Cardiac septum (tissue), 1 donor: ENCODE measurements at places on chromosomes 3 and 15. TPM values are rescaled to one million over a fixed set of nuclear protein-coding genes. Genes with fewer than 3 reads are reported as not detected.
A peak's percentile ranks its signal among the peaks of the same experiment; 100 is the strongest.

GRCh38 chr3:82053236-82053635, 291.8 kb upstream of the GBE1 start:
- no peak for DNase-seq

- DNase-seq, result no peak
Measured at GRCh38 chr15:84727429-84727828, 11.5 kb upstream of the SEC11A start.

DNA sequence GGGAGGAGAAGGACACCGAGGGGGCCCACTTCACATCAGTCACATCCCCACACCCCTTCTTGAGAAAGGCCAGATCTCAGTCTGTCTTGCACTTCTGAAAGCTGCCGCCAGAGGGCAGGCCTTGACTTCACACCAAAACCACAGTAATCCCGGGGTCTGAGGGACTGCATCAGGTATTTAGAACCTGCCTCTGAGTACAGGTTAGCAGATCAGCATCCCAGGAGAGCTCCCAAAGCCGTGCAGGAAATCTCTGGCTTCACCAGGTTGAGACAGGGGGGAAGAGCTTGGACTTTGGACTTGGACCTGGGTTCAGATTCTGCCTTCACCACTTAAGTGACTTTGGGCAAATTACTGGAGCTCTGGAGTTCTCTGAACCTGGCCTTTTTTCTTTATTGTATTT, 50.3 kb downstream of the LHFPL4 start:
- no peak for DNase-seq

DNA sequence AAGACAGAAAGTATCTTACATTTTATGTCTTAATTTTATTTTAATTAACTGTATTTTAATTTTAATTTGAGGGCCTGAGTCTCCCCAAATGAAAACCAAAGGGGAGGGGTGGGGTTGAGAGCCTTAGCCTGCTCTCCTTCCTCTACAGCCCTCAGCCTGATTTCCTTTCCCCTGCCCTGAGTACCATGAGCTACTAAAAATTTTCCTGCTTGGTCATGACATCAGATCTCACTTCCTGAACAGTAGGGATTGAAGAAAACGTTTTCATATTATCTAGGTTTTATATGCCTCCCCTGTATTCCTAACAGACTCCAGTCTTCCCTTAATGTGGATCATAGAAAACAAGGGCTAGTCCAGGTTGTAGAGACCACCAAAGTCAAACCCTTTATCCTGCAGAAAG, 133.9 kb downstream of the MYLK start:
- no peak for DNase-seq

- DNase-seq, result no peak
Measured at GRCh38 chr3:30302027-30302426, 304.4 kb upstream of the TGFBR2 start.

- no peak for DNase-seq
Measured at GRCh38 chr3:170352936-170353335, 4.6 kb upstream of the SKIL start.

GRCh38 chr3:112306825-112307224, 12.8 kb upstream of the SLC9C1 start:
- no peak for DNase-seq

DNA sequence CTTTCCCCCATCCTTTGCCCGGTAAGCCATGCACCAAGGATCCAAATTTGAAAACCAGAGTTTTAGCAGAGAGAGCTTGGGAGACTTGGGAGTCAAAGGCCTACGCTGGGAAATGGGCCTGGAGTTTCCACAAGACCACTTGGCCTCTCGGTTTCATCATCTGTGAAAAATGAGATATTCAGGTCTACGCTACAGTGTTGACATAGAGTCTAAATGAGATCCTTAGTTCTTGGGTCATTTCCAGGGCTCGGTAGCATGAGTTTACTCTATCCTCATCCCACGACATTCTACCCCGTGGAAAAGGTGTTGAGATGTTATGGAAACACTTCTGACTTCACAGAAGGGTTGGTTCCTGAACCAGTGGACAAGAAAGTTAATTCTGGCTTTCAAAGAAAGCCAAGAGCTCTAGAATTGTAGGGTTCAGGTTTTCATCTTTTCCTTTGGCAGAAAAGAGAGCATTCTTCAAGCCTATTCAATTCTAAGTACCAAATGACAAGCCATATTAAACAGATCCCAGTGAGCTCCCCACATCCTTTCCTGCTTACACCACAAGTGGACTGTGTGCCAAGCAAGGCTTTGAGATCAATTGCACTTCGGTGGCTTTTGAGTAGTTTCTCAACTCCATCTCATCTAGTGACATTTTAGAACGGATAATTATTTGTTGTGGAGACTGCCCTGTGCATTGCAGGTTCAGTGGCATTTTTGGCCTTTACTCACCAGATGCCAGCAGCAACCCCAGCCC, 219.7 kb downstream of the SLCO3A1 start:
- no peak for DNase-seq

GRCh38 chr3:171688593-171688992, 121.7 kb downstream of the PLD1 start:
- DNase-seq, result no peak

DNA sequence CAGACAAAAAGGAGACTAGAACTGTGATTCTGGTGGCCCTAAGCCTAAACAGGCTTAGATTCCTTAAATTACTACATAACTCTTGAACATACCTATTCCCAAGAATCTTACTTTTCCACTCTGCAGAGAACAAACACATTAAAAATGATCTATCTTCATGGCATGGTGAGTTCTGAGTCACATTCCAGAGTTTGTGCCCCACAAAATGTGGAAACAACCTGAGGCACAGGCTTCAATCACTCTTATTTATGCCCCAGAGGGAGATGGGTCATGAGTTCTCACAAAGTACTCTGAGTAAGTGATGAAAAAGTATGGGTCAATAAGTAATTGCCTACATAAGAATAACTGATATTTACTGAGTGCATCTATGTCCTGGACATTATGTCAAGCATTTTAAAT, 137.5 kb upstream of the SLC2A2 start:
- DNase-seq, result no peak

DNA sequence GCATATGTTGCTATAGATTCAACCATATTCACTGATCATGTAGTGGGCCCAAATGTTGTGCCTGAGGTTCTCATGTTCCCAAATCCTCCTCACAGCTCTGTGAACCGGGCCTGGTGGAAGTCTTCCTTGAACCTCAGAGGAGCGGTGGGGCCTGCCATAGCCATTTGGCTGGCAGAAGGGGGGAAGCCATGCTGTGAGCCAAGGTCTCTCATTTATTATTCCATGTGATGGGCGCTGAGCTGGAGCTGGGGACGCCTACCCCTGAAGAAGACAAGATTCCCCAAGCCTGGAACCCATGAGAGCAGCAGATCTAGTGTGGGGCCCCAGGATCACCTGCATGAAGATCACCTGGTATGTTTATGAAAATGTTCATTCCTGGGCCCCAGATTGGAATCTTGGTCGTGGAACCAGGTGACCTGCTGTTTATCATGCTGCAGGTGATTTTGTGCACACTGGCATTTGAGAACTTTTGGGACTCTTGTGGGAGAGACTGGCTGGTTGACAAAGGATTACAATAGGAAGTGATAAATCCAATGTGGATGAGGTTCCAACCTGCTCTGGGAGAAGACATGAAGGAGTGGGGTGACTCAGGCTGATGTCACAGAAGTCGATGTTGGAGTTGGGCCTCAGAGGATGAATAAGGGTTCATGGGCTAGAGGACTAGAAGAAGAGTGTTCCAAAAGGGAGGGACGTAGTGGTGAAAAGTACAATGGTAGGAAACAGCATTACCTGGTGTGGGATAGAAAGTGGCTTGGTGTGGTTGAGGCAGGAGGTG, 102.1 kb downstream of the ASB7 start:
- peak; percentile 39 for DNase-seq

Gene UCN2
- total RNA-seq, result 0.48 TPM

Gene MB21D2
- total RNA-seq, result 3.2 TPM

Gene WDR76
- total RNA-seq, result 0.97 TPM

Gene PARP15
- total RNA-seq, result 0.67 TPM

Gene AADACL2
- not detected for total RNA-seq
